ENCODE measurements at places on chromosomes 3 and 15.

- DNase-seq, result no peak
These were observed 44.9 kb upstream of the GABRG3 start for GRCh38 chr15:26926081-26926480.

GRCh38 chr15:76024021-76024768 lies 12.0 kb upstream of the NRG4 start:
- DNase-seq, result no peak

GRCh38 chr3:52722491-52722890 lies 16.6 kb downstream of the SPCS1 start:
- no peak for DNase-seq

GRCh38 chr3:126706631-126707030 lies 2.6 kb downstream of the CHCHD6 start:
- DNase-seq, result no peak
